Stimulated activated CD8-positive, alpha-beta memory T cell treated with anti-CD3 and anti-CD28 coated beads, Interleukin-7, amount 100 ng/mL, for 1 hour (primary cell): ENCODE measurements at places on chromosomes 3 and 15.

GRCh38 chr15:64333516-64333915, 22.5 kb downstream of the CSNK1G1 start:
- DNase-seq, result no peak

- DNase-seq, result no peak
Observed at GRCh38 chr3:15246186-15246585, 40.1 kb downstream of the CAPN7 start.

- no peak for DNase-seq
Observed at GRCh38 chr15:80893777-80894176, 95.8 kb downstream of the MESD start.

- no peak for DNase-seq
Observed at GRCh38 chr3:123809597-123809996, 74.5 kb downstream of the MYLK start.

DNA sequence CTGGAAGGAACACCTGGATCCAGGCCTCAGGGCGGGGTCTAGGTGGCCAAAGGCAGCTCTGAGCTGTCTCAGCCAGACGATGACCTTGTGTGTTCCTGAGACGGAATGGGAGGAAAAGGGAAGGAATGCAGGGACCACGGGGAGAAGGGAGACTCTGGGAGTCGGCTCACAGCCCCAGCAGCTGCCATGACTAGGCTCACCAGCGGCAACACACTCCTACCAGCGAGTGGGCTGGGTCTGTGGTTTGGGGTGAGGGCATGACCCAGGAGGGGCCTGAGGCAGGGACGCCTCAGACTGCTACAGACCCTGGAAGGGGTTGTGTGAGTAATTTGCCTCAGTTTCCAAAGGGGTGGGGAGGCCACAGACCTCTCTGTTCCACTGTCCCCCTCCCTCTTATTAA, 19.8 kb downstream of the IQSEC1 start:
- no peak for DNase-seq

- DNase-seq, result no peak
Observed at GRCh38 chr15:100766243-100767000, 113.2 kb upstream of the ALDH1A3 start.

DNA sequence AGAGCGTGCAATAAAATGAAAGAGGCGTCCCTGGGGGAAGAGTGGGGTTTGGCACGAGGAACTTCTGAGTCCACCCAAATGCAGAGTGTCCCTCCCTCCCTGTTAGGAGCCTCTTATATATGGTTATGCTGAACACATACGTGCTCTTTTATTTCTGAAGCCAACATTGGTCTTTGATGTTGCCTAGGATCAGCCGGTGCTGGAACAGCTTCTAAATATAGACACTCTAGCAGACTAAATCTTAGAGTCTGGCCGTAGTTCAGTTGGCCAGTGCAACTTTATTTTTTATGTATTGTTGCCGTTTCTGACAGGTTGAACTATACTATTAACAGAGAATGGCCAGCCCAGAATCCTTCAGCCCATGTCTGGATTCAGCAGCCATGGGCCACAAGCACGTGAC, 128.7 kb downstream of the GHSR start:
- no peak for DNase-seq

DNA sequence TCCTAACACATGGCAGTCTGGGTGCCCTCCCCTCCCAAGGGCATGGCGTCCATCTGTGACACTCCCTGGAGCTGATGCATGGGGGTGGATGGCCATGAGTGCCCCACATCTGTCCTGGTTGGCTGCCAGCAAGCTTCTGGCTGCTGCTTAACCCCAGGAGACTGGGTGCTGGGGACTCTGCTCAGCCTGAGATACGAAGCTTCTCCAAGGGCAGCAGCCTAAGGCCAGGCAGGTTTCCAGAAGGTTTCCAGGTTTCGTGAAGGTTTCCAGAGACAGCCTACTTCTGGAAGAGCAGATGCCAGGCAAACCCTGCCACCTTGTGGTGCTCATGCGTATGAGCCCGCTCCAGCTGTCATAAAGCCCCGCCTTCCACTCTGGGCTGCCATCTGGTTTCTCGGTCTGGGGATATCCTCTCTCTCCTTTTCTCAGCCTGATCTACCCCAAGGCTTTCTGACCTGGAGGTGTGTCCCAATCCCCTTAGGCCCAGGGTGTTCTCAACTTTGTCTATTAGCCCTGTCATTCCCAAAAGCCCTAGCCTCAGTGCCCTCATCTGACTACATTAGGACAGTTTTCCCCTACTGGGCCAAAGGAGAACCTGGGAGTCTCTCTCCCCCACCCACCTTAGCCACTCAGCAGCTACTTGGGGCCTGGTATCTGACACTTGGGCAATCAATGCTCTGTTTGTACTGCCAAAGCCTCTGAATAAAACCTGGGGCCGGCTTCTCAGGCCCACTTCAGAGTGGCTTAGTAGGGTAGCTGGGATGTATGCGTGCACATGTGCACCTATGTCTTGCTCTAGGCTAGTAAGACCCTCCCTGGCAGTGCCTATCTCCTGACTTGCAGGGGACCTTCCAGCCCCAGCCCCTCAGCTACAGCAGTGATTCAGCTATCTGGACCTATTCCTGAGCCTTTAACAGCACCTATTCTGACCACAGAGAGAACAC, 12.0 kb downstream of the MRPL46 start:
- DNase-seq, result no peak

- no peak for DNase-seq
Observed at GRCh38 chr3:42166662-42167300, 75.6 kb downstream of the TRAK1 start.

DNA sequence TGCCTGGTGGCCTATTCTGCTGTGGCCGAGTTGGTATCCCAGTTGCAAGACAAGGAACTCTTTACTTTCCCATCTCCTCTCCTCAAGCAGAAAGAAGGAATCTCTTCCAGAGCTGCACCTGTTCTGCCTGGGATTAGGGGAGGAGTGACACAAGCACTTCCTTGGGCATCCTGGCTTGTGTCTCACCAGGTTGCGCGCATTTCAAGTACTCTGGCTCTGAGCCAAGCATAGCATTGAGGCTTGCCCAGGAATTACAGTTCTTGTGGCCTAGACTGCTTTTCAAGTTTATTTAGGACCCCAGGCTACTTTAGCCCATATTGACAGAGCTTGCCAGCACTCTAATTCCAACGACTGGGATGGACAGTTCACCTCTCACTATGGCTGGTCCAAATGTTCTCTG, 150.5 kb downstream of the RSRC1 start:
- no peak for DNase-seq

GRCh38 chr3:179333084-179333483, 10.3 kb downstream of the ZNF639 start:
- no peak for DNase-seq

DNA sequence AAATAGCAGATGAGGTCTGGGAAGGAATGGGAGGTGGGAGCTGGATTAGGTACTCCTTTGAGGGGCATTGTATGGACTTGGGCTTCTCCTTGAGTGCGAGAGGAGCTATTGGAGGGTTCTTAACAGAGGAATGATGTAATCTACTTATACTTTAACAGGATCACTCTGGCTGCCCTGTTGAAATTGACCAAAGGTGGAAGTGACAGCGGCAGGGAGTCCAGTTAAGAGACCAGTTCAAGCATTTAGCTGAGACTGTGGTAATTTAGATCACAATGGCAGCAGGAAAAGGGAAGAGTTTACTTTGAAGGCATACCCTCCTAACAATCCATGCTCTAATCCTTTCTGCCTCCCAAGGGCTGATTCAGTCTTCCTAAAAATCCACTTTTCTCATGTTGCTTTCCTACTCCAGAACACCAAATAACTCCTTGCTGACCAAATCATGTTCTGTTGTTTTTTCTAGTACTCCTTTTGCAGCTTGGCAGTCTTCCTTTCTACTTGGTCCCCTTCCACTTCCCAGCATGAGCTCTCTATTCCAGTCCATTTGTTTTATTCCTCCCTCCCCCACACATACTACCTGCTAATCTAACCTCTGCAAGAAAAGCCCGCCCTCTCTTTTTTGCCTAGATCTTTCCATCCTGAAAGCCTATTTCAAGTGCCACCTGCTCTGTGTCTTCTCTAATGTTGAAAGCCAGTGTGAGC, 139.4 kb downstream of the NECTIN3 start:
- DNase-seq, result no peak

DNA sequence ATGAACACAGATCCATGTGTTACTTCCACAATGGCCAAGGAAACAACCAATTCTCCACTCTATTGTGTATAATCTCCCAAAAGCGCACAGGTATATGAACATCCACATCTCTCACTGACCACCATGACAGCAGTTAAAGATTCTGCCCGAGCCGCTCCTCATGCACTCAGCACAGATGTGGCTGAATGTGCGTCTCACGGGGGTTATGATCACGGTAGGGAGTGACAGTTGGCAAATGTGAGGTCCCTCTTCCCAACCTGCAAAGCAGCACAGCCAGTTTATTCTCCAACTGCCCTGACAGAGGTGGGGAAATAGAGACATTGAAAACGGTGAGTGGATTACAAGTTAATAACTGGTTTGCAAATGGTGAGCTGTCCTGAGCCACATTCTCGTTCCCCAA, 17.6 kb downstream of the FOXP1 start:
- no peak for DNase-seq

- DNase-seq, result no peak
Observed at GRCh38 chr3:24450160-24450907, 44.3 kb downstream of the THRB start.

DNA sequence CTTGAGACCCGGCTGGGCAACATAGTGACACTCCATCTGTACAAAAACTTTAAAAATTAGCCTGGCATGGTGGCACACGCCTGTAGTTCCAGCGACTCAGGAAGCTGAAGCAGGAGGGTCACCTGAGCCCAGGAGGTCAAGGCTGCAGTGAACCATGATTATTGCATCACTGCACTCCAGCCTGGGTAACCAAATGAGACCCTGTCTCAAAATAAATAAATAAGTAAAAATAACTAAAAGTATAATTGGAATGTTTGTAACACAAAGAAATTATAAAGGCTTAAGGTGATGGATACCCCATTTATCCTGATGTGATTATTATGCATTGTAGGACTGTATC, 38.6 kb downstream of the MYO1E start:
- no peak for DNase-seq

DNA sequence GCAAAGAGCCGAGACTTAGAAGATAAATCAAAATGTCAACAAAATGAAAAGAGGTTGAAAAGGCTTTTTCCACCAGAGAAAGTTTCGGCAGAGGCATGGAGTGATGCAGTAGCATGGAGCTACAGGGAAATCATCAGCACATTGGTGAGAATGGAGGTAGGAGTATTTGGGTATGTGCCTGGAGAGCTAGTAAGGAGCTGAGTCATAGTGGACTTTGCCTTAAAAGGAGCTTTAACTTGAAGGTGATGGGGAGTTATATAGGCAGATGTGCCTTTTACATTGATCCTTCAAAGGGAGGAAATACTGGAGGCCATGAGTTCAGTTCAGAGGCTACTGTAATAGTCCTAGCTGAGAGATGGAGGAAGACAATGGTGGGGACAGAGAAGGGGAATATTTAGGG, 44.3 kb downstream of the IL5RA start:
- DNase-seq, result no peak

- no peak for DNase-seq
Observed at GRCh38 chr15:88814393-88814792, 11.2 kb downstream of the ACAN start.

- no peak for DNase-seq
Observed at GRCh38 chr3:46634856-46635255, 22.5 kb downstream of the FAM240A start.

GRCh38 chr3:120875989-120876388, 32.0 kb upstream of the STXBP5L start:
- no peak for DNase-seq

GRCh38 chr3:10395196-10395595, 74.3 kb upstream of the SEC13 start:
- DNase-seq, result no peak

GRCh38 chr3:54511766-54512365, 389.5 kb downstream of the CACNA2D3 start:
- DNase-seq, result no peak

- no peak for DNase-seq
Observed at GRCh38 chr3:189964623-189965332, 155.9 kb downstream of the P3H2 start.

DNA sequence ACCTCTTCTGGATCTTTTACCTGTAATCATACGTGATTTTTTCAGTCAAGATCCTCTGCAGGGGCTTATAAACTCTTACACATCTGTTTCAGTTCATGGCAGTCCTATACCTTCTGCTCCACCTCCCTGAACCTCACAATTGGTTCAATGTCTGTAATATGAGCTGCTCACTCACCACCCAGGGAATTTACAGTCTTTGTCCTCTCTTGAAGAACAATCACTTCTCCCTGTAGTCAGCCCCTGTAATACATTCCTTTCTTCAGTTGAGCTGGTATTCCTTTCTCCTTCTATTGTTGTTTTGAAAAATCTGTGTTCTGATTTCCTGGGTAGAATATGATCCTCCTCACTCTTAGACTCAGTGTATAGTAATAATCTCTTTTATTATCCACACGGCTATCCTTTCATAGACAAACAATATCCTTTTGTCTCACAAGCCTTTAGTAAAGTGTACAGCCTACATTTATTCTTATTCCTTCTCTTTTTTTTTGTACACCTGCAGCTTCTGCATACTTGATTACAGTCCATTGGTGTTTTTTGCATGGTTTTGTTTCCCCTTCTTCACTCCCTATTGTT, 101.8 kb downstream of the NECTIN3 start:
- no peak for DNase-seq

DNA sequence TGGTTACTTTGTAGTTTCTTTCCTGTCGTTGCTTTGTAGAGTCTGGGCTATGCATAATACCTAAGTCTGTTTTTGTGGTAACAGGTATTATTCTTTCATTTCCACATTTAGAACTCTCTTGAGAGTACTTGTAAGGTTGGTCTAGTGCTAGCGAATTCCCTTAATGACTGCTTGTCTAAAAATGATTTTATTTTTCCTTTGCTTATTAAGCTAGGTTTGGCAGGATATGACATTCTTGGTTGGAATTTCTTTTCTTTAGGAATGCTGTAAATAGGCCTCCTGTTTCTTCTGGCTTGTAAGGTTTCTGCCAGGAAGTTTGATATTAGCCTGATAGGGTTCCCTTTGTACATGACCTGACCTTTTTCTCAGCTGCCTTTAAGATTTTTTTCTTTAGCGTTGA, 70.1 kb upstream of the SGO1 start:
- no peak for DNase-seq

GRCh38 chr3:312160-312733, 115.7 kb downstream of the CHL1 start:
- no peak for DNase-seq

DNA sequence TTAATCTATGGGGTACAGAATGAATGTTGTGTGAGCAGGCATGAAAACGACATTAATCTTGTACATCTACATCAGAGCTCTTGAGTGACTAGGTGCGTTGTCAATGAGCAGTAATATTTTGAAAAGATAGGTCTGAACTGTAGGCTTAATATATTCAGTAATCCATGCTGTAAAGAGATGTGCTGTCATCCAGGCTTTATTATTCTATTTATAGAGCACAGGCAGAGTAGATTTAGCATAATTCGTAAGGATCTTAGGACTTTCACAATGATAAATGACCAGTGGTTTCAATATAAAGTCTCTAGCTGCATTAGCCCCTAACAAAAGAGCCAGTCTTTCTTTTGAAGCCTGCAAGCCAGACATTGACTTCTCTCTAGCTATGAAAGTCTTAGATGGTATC, 43.0 kb downstream of the NLGN1 start:
- no peak for DNase-seq

- no peak for DNase-seq
Observed at GRCh38 chr3:62416144-62416543, 42.8 kb upstream of the FEZF2 start.

- DNase-seq, result no peak
Observed at GRCh38 chr15:68469162-68470048, 37.4 kb upstream of the ITGA11 start.
